ENCODE measurements at places on chromosomes 16 and 17.
A peak's percentile ranks its signal among the peaks of the same experiment; 100 is the strongest.

DNA sequence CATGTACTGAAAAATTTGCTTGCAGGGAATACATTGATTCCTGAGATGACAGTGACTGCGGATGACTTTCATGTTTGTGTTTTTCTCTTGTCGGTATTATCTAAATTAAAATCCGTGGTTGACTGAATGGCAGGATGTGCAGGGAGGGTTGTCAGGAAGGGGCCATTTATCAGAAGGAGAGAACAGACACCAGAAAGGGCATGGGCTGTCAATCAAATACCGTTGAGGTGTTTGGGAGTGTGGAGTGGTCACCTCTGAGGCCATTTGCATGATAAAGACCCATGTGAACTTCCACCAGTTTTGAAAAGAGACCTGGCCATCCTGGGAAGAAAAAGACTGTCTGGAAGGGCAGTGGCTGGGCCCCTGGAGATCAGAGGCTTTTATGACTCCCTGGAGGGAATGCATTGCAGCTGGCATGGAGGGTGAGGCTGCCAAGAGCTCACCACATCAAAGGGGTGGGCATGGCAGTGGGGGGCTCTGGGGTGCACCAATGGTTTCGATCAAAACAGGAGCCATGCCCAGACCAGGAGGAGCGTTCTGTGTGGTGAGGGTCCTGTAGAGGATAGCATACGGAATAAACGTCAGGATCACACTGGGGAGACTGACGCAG lies 67.1 kb downstream of the CYLD start:
- no peak for DNase-seq

- DNase-seq = peak; percentile 68
These were observed 596 bp downstream of the UNKL start for GRCh38 chr16:1413684-1414531.

GRCh38 chr16:72677662-72678447 lies 370.1 kb downstream of the ZFHX3 start:
- no peak for DNase-seq

DNA sequence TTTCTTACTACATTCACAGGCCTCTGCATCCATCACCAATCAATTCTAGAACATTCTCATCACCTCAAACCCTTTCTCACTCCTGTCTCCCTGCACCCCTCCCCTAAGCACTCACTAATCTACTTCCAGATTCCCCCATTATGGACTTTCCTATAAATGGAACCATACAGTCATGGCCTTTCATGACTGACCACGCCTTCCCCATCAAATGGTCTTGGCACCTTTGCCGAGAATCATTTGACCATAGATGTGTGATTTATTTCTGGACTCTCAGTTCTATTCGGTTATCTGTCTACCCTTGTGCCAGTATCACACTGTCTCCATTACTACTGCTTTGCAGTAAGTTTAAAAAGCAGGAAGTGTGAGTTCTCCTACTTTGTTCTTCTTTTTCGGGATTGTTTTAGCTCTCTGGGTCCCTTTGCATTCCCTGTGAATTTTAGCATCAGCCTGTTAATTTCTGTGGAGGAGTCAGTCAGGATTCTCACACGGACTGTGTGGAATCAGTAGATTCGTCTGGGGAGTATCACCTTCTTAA lies 27.5 kb downstream of the GTF3C1 start:
- DNase-seq = no peak

GRCh38 chr17:49873466-49873865 lies 25.6 kb upstream of the TAC4 start:
- DNase-seq = no peak

GRCh38 chr16:27925612-27926011 lies 137.9 kb downstream of the GSG1L start:
- DNase-seq = no peak

- no peak for DNase-seq
These were observed 17.1 kb downstream of the MINK1 start for GRCh38 chr17:4850246-4850645.

- no peak for DNase-seq
These were observed 48.4 kb downstream of the FBXL20 start for GRCh38 chr17:39352986-39353385.

DNA sequence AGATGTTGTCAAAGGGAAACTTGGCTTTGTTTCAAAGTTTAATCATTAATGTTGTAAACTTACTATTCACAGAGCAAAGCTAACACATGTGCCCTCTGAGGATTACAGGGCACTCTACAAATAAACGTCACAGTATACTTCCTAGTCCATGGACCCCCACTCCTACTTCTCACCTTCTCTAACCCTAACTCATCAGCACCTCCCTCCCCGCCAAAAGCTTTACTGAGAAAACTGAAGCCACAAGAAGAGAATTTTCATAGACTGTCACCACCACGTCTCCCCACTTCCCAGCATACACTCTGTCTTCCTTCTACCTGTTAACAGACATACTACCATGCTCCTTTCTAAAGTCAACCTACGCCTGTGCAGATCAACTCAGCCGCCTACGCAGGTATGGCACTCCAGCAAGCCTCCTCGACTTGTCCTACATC lies 29.0 kb downstream of the HELZ start:
- no peak for DNase-seq
